Activated B cell treated with CpG ODN at 0.5 μM for 24 hours (primary cell): ENCODE measurements at places on chromosomes 5 and 9.

- no peak for DNase-seq
Measured at GRCh38 chr5:65801352-65801783, 79.4 kb downstream of the NLN start.

- no peak for DNase-seq
Measured at GRCh38 chr5:38742821-38743220, 103.0 kb upstream of the OSMR start.

- DNase-seq, result no peak
Measured at GRCh38 chr5:147836439-147836838, 5.0 kb upstream of the SPINK1 start.

- no peak for DNase-seq
Measured at GRCh38 chr5:68191083-68191791, 24.3 kb upstream of the PIK3R1 start.

DNA sequence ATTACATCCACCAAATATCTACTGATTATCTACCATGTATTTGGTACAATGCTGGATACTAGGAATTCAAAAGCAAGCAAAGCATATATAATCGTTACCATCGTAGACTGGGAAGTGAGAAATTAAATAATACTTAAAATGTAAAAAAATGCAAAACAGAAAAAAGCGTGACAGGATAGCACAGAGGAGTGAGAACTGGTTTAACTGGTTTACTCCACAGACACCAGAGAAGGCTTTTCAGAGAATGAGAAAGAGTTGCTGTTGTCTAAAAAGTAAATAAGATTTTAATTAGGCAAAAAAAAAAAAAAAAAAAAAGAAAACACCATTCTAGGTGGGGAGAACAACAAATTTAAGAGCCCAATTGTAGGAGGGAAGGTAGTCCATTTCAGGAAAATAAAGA is 657.9 kb upstream of the ST8SIA4 start:
- DNase-seq, result no peak

DNA sequence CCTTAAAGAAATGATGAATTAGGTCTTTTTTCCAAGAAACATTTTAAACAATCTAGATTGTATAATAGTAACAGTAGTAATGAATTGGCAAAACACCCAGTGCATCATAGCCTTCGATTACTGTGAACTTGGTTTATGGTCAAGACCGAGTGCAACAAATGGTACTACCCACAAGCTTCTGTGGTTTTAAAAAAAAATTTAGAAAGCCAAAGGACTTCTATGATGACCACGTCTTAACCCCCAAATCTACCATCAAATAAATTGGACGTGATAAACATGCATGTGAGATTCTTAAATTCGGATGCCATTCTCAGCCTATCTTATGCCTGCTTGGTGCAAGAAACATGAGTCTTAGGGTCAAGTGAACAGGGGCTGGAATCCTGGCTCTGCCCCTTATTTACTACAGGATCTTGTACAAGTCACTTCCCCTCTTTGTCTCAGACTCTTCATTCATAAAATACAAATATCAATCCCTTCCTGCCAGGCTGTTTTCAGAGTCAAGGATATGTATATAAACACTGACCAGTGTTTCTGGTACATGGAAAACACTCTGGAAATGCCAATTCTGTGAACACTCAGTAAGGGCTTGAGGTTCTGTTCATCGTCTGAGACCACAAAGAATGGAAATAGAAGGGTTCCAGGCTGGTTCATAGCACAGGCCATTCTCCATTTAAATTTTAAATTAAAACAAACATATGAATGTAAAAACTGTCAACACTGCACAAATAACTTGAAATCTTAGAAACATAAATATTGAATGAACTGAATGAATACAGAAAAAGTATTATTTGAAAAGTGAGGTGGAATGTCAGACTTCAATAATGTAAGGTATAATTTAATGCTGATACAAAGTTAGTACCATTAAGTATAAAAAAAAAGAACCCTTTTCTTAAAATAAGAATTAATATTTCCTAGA is 107.8 kb downstream of the NR6A1 start:
- DNase-seq, result no peak

DNA sequence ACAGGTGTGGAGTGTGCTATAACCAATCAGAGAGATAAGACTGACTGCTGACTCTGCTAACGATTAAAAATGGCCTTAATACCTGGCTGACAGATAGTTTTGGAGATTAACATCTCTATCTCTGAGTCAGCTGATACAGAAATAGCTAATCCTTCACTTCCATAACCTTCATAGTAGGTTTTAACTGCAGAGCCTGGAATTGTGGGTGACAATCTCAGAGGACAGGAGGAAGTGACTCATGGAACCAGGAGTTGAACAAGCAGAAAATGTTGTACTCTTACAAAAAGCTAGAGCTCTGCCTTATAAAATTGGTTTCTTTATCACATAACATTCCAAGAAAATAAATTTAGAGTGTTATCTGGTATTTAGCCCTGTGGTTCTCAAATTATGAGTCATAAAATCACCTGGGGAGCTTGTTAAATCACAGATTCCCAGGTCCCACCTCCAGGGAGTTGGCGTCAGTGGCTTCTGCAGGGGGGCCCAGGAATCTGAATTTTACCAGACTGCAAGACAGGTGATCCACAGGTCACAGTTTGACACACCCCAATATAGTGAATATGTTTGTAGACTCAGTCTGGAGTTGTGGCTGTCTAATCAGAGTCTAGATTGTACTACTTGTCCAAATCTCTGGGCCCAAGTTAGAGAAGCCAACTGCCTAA is 44.4 kb upstream of the AFAP1L1 start:
- no peak for DNase-seq

DNA sequence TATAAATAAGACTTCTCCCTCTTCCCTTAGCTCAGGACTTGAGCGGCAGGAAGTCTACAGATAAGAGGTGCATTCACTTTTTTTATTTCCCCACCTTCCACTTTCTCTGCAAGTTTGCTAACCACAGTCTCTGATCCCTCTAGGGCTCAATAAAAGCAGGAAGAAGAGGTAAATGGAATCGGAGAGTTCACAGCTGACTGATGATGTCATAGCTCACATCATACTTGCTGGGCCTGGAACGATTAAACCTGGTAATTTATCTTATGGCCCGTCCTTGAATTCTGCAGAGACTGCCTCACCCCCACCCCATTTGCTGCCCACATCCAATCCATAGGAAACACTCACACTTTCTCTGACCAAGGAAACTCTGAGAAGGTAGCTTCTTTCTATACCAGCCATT is 62.9 kb downstream of the DRD1 start:
- no peak for DNase-seq

DNA sequence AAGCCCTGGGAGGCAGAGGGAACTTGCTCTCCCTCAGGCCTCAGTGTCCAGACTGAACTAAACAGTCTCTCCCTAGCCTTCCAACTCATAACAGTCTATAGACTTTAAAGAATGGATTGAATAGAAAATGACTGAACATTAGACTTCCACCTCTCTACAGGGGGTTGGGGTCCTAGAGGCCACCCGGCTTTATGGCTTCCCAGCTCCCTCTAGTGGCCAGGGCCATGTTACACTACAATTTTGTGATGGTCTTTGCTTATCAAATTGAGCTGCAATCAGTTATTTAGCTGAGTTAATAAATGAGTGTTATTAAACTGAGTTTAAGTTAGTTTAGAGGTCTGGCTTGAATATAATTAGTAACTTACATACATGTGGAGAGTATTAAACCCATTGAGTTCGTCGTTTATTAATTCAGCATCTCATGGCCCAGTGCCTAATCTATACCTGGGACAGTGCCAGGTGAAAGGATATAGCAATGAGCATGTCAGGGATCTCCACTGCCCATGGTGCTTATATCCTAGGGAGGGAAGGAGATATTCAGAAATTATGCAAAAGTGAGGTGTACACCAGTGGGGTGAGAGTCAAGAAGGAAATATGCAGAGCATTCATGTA is 105.2 kb downstream of the SH3TC2 start:
- peak; percentile 27 for DNase-seq

- no peak for DNase-seq
Measured at GRCh38 chr9:4796988-4797853, 4.5 kb downstream of the RCL1 start.

DNA sequence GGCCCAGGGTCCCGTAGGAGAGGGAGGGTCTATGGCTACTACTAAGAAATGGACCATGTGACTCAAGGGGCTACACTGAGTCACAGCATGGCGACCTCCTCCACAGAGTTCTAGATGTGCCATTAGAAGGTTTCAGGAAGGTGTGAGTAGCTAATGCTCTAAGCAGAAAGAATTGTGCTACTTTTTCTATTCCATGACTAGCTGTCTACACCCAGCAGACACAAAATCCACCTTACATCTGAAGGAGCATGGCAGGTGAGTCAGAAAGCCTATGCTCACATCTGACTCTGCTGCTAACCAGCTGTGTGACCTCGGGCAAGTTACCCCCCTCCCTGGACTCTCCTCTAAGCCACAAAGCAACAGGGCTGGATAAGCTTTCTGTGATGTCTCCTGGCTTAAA is 14.4 kb upstream of the MEIKIN start:
- DNase-seq, result no peak

GRCh38 chr5:58241389-58241788 is 218.5 kb downstream of the PLK2 start:
- no peak for DNase-seq
